HCEC 1CT (cell line): ENCODE measurements at places on chromosomes 16 and 17.
A peak's percentile ranks its signal among the peaks of the same experiment; 100 is the strongest.

GRCh38 chr17:67055041-67055443 lies 10.7 kb downstream of the CACNG1 start:
- DNase-seq, result no peak

DNA sequence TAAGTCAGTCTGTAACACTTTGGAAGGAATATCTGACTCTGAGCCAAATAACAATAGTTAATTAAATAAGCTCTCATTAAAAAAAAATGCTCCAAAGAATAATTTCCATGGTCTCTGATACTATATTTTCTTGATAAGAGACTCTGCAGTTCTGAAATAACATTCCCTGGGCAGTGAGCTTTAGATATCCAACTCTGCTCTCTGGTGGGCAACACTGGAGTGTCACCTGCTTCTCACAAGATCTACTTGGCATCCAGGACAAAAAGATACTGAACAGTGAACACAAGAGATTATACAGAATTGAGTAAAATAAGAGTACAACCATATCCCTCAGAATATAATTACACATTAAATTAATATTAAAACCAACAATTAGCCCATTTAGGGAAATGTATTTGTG lies 13.7 kb downstream of the BLMH start:
- DNase-seq, result peak; percentile 22

GRCh38 chr16:55824473-55825000 lies 8.4 kb downstream of the CES1 start:
- DNase-seq, result no peak

DNA sequence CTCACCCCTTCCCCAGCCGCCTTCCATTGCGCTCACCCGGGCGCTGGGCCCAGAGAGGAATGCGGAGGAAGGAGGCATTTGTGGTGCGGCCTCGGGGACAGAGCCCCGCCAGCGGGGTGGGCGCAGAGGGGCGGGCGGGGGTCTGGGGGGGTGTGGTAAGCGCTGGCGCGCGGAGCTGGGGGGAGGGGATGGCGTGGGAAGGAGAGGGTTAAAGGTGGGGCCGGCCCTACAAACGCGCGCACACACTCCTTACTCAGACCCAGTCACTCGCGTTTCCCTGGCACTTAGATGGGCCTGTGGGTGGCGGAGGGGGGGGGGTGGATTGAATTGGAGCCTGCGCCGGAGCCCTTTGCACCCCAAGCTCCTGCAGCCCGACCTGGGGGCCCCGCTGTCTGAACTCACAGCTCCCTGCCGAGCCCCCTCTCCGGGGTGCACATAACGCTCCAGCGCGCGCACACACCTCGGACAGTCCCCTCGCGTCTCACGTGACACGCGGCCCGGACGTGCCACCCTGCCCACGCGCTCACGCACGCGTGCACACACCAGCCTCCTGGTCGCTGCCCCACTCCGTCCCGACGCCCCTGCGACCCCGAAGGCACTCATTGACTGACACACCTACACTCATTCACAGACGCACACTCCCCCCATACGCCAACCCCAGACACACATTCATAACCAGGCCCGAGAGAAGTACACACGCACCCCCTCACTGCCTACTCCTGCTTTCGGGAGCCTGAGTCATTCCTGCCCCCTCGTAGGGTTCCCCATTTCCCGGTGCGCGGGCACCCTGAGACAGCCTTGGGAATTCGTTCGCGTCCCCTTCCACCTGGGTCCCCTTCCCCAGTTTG lies 844 bp downstream of the TBKBP1 start:
- peak; percentile 61 for DNase-seq

DNA sequence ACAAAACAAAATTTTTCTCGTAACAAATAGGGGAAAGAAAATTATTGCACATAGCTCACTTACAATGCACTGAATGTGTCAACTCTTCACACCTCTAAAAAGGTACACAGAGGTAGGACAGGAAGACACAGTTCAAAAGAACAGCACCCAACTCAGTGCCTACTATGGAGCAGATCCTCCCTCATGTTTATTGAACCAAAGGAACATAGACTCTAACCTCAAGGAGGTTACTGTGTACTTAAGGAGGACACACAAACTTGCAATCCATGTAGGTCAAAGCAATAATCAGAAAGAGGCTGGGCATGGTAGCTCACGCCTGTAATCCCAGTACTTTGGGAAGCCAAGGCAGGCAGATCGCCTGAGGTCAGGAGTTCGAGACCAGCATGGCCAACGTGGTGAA lies 50.3 kb downstream of the SLC39A11 start:
- DNase-seq, result no peak

DNA sequence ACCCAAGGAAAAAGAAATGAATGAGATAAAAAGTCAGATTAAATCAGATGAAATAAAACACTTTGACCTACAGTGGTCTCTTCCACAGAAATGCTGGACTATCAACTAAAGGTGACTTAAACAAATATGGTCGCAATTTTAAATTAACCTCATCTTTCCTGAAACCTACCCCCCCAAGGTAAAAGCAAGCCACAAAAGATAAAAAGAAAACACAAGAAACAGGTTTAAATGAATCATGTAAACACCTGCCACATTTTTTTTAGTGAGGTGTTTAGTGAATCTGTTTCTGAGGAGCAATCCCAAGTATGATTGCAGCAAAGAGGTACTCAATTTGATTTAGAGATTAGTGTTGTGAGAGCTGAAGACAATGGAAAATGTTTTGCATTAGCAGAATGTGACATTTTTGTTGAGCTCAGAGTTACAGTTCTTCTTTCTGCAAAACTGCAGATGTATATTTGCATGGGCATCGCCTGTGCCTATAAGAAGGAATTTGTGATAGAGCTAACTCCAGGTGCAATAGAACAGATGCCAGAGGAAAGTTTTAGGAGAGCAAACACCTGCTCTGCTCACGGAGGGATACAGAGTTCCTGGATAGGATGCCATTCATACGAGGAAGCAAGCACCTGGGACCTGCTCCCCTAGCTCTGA lies 3.4 kb upstream of the MMD start:
- no peak for DNase-seq

DNA sequence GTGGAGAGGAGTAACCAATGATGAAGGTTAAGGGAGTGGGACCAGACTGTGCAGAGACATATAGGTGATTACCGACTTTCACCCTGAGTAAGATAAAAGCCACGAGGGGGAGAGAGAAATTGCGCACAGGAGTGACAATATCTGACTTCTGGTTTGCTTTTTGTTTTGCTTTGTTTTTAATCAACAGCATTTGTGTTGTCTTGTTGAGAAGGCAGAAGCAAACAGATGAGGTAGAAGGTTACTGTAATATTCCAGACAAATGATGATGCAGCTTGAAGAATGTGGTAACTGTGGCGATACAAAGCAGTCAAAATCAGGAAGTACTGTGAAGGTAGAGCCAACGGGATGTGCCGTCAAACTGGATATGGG lies 7.5 kb downstream of the PELP1 start:
- DNase-seq, result no peak

GRCh38 chr16:89945654-89946053 lies 2.9 kb upstream of the DEF8 start:
- DNase-seq, result no peak

- DNase-seq, result peak; percentile 76
Observed at GRCh38 chr16:58459344-58460218, 40.4 kb upstream of the NDRG4 start.

- DNase-seq, result peak; percentile 10
Observed at GRCh38 chr16:66324815-66325515, 41.5 kb upstream of the CDH5 start.

GRCh38 chr16:19232988-19233387 lies 52.5 kb upstream of the CLEC19A start:
- DNase-seq, result no peak

DNA sequence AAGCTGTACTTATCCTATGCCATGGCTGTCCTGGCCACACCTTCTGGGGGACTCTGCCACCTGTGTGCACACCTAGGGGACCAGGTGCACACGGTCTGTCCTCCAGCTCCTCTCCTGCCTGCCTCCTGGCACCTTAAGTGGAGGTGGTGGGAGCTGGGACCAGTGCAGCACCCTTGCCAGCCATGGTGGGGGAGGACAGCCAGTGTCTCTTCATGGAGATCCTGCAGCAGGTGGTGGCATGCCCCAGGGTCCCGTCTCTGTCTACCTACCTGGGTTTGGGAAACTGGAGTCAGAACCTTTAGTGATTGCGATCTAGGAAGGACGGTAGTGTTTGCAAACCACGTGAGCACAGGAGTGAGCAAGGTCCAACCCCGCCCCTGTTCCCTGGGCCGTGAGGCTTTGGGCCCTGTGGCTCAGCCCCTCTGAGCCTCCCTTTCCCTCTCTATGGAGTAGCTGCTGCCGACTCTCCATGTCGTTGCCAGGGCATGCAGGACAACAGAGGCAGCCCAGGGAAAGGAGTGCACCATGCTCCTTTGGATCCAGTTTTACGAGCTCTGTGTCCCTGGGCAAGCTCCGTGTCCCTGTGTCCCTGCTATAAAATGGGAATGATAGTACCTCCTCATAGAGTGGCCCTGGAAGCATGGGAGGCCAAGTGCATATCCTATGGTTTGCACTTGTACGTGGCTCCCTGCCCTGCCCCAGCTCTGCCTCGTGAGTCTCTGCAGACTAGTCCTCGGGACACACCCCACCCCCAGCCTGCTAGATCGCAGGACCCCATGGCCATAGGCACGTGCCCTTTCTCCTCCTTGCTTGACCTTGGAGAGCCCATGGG lies 7.1 kb downstream of the ADGRG1 start:
- no peak for DNase-seq

DNA sequence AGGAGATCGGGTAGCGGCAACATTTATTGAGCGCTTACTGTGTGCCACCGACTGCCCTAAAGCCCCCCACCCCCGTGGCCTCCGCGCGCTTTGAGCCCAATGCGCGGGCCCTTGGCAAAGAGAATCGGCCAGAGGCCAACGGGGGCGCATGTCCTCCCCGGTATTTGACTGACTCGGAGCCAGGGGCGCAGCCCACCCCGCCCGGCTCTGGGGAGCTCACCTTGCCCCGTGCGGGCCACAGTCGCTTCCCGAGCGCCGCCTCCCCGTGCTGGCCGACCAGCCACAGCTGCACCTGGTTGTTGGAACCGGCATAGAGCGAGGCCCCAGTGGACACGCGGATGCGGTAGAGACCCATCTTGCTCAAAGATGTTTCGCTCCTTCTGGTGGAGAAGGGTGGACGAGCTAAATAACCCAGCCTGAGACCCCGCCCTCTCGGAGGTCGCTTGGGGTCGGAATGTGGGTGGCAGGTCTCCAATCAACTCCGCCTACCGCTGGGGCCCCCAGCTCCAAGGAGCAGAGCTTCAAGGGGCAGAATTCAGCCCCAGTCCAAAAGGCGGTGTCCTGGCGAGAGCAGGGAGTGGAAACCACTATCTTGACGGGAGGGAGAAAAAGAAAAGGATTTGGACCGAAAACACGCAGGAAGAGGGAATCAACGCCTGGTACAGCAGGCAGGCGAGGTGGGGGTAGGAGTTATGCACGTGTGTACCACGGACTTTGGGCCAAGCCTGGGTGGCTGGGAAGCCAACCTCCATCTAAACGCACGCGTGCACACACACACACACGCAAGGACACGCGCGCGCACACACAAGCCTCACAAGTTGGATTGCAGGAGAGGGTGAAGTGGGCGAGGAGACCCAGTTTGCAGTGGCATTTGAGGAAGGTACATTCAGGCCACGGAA lies at the start of gene ALOX15:
TSS of gene ALOX15 (minus strand) at position 382 of the 899 bp plus-strand sequence. CDS start at position 355, 27 bp downstream.
- no peak for DNase-seq

DNA sequence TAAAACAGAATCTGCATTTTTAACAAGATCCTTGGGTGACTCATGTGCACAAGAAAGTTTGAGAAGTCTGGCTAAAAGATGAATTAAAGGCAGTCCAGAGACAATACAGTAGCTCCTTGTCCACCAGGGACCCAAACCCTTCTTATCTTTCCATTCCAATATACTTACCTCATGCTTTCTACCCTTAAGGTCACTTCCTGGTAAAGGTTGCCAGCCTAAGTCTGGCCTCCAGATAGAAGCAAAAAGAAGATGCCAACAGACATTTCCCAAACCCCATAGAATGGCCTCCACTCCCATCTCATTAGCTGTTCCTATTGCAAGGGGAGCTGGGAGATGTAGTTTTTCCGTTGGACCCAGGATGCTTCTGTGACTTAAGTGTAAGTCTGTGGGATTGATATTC lies 101.4 kb upstream of the XYLT1 start:
- DNase-seq, result no peak

DNA sequence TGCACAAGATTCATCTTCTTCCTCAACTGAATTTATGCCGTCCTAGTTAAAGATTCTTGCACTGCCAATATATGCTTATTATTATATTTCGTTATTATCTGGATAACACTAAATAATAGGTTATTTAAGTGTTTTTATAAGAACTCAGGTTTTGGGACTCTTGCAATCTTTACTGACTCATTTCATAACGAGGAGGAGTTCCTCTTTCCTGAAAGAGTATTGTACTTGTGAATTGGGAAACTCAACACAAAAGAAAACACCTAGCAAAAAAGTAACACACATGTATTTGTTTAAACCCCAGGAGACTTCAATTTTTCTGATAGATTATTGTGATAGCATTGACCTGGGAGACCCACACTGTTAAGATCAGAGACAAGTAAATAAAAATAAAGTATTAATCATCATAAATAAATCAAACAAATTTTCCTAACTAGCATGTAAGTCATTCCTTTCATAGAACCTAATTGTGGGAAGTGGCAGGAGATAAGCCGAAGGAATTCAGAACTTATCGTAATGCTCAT lies 505.8 kb downstream of the KCNJ2 start:
- DNase-seq, result no peak

DNA sequence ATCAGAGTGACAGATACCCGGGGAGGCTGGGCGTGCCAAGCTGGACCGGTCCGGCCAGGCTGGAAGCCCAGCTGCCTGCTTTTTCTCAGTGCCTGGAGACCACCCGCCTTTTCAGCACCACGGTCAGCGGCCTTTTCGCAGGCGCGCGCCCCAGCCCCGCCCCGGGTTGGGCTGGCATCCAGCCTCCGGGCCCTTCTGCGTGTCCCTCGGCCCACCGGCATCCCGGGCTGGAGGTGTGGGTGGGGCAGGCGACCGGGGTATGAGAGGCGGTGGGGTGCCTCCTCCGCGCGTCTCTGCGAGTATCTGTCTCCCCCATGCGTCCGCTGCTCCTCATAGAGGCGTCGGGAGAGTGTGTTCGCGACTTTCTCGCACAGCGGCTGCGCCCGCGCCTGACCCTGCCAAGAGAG lies 102.5 kb downstream of the MRM1 start:
- DNase-seq, result no peak

DNA sequence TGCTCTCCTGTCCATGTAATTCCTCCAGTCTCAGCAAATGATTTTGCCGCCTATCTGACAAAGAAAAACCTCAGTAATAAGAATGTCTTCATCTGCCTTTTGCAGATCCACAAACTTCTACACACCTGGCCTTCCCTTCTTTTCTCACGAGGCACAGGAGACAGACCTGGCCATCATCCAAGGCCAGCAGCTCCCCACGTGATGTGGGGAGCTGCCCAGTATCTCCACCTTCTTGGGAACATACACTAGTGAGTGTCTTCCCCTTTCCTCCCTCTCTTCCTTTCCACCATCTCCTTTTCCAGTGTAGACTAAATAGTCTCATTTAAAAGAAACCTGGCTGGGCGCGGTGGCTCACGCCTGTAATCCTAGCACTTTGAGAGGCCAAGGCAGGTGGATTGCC lies 274.4 kb downstream of the CEP112 start:
- DNase-seq, result no peak
